ENCODE measurements at places on chromosomes 5 and 9.

DNA sequence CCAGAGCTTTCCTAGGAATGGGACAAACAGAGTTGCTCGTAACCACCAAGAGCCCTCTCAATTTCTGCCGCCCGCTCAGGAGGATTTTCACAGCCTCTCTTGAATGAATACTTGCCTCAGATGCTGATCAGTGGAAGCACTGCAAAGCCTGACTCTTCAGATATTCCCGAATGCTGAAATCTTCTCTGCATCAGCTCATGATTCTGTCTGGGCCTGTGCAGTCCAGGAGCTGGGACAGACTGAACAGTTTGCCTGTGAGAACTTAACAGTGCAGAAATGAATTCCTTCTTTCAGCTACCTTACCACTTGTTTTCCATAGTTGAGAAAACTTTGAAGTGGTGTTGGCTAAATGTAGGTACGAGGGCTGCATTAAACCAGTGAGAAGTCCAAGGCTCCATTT, 17.1 kb downstream of the ZNF462 start:
- no peak for DNase-seq

DNA sequence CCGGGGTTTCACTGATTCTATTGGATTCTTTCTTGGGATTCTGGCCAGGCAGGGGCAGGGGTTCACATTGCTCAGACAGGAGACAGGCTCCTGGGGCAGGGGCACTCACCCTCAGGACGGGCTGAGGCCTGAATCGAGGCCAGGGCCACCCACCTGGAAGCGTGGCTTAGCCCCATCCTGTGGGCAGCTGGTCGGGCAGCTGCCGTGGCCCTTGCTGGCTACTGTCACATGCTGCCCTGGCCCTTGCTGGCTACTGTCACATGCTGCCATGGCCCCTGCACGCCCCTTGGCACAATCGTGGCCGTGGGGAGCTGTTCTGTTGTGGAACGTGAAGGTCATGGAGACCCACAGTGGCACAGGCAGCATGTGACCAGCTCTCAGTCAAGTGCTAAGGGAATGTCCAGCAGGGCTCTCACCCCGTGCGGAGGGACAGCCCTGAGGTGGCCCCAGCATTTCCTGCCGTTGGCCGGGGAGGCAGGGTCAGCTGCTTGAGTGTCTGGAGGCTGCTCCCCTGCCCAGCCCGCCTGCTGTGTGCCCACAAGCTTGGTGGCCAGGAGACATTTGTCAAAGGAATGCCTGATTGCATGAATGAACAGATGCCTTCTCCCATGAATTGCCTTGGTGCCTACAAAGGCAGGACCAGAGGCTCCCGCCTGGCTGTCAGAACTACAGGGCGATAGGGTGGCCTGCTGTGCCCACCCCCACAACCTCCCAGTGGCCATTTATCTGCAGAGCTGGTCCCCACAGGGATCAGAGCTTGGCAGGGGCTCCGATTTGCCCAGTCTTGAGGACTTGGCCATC, 16.9 kb upstream of the TMEM250 start:
- no peak for DNase-seq

DNA sequence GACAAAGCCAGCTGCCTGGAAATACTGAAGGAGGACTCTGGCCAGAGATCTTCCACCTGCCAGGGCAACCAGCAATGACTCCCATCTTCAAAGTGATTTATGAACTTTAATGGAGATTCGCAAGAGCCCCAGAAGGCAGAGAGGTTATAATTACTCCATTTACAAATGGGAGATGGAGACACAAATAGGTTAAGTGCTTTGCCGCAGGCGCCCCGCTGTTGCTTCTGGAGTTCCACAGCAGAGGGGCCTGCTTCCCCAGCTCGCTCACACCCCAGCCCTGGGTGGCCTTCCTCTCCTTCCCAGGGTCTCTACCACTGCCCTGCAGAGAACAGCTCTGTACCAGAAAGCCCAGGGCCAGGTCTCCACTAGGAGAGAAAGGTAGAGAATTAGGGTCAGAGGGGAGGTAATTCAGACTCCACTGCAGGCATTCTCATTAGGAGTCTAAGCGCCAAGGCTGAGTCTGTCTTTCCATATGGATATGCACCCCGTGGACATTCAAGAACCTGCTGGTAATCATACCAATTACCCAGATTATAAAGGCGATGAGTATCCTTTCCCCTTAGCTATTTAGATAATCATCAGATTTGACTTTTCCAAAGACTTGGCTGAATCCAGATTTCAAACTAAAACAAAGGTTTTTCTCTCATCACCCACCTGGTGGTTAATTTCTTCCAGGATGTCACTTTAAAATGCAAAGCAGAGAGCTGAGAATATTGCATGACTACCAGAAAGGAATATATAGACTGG, 157.6 kb upstream of the TUT7 start:
- no peak for DNase-seq

DNA sequence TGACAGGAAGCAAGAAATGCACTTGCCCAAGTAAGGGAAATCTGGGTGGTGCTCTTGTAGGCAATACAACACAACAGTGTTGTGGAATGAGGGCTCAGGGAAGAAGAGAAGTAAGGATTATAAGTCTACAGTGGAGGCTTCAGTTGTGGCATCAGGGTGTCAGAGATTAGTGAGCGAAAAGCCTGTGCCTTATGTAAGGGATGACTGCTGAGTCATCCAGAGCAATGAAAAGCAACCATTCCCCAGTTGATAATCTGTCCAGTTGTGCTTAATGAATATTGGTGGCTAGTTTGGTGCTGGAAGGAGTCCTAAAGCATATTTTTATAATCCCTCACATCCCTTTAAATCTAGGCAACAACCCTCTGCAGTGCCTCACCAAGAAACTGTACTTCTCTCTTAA, 42.0 kb downstream of the FBXO38 start:
- no peak for DNase-seq

GRCh38 chr5:115298811-115299210, 2.4 kb upstream of the CCDC112 start:
- DNase-seq, result no peak

GRCh38 chr5:45508135-45508534, 188.0 kb downstream of the HCN1 start:
- DNase-seq, result no peak

DNA sequence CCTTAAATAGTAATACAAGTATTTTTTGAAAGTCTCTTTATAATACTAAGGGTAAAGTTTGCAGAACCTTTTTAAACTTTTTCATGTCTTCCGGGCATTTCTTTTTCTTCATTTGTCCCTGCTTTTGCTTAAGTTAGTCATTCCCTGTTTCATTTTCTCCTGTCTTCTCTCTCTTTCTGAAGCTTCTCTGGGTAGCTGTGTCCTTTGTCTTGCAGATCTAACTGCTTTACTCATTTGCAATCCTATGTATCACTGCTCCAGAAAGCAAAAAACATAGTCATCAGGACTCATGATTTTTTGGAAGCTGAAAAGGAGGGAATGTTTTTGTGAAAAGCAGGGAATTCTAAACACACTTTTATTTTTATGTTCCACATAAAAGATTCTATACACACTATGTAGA, 301.7 kb downstream of the MRPS30 start:
- DNase-seq, result no peak

DNA sequence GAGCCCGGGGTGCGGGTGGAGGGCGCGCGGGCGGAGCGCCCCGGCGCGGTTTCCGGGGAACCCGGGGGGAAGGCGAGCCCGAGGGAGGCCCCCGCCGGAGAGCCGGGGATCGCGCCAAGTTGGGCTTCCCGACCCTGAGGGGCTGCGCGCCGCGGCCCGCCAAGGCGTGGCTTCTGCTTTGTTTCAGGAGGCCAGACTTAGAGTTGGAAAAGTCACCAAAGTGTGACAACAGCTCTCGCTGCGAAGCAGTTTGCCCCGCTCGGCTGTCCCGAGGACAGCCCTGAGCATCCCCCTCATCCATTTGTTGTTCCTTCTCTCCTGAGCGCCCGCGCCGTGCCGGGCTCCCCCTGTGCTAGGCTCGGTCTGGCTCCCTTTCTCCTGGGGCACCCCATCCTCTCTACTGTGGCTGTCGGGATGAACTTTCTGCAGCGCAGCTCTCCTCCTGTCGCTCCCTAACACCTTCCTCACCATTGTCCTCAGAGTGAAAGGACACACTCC, 410 bp downstream of the GLIPR2 start:
- no peak for DNase-seq

GRCh38 chr9:69176471-69177171, 2.5 kb downstream of the TJP2 start:
- DNase-seq, result no peak
